NCI-H1436 (cell line): ENCODE measurements at places on chromosomes 7 and 10.

DNA sequence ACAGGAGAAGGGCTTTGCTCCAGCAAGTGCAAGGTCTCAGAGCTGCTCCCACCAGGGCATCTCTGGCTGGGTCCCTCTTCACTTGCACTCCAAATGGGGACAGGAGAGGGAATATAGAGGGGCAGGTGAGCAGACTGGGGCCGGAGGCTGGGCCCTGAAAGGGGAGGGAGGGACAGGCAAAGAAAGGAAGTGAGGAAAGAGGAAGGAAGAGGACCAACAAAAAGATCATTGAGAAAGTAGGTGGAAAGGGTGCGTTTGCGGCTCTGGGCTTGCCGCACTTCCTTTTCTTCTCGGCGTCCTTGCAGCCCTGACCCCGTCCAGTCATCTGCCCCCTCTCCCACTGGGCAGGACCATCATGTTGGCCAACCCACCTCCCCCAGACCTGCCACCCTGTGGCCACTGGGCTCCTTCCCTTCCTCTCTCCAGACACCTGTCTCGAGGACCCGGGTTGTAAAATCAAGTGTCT lies 14.0 kb downstream of the ITPRIP start:
- no peak for DNase-seq

DNA sequence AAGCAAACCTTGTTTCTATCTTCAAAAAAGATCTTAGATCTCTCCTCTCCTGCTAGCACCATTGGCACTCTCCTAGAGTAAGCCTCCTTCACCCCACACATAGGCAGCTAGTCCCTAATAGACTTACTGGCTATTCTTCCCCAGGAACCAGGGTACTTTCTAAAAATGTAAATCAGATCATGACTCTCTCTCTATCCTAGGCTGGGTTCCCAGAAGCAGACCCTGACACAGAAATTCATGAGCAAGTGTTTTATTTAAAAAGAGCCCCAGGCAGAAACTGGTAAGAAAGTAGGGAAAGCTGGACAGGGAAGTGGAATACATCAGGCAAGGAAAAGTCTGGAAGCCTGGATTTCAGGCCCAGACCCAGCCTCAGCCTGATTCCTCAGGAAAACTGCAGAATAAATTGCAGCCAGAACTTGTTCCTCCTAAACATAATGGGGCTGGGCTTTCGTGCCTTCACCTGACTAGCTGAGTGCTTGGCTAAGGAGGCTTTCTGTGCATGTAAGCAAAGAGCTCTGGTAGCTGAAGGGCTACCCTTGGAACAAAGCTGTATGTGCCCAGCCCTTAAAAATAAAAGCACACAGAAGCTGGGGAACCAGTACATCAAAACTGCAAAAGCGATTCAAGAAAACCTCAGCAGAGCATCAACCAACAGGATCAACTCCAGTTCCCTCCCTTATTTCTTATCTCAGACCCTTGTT lies 18.8 kb upstream of the SORBS1 start:
- no peak for DNase-seq

DNA sequence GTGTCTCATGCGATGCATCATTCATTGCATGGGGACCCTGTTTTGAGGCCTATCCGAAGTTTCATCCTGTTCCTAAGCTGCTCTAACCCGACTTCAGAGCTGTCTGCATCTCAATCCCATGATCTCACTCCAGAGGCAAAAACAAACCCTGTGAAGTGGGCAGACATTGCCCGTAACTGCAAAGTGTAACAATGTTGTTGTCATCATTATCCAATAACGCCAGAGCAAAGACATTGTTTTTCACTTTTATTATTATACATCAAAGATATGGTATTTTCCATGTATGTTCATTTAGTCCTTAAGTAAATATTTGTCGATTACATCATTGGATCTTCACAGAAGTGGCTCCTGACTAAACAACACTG lies 246.7 kb downstream of the KLF6 start:
- DNase-seq, result no peak

DNA sequence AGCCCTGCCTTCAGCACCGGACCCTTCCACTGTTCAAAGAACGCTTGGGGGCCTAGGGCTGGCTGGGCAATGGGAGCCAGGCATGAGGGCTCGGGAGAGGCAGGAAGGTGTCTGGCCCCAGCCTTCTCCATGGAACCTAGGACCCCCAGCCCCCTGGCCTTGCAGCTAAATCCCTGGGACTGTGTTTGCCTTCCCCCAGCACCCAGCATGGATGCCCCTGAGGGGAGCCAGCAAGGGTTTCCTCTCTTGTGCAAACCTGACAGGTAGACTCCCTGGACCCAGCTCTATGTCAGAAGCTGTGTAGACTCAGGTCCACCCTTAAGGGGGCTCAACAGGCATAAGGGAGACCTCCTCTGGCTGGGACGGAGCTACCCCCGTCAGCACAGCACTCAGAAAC lies 288.0 kb downstream of the GRID1 start:
- DNase-seq, result no peak

- no peak for DNase-seq
These were observed 3.3 kb downstream of the CRYGN start for GRCh38 chr7:151436446-151437158.

DNA sequence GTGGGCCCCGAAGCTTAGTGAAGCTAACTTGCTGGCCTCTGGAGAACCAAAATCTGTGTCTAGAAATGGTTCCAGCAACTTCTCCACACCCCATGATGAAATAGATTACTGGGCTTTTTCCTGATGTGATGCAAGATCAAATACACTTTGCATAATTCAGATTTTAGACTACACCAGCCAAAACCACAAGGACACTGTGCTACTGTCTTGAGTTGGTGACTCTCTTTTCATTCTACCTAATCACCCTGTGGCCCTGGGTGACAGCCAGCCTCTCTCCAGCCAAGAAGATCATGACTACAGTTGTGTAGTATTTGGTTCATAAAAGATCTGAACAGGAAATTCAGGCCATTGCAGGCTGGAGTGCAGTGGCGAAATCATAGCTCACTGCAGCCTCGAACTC lies 22.2 kb downstream of the AZGP1 start:
- DNase-seq, result no peak

- no peak for DNase-seq
These were observed 242.7 kb downstream of the CDK14 start for GRCh38 chr7:90838799-90839198.

GRCh38 chr7:72751978-72752377 lies 76.0 kb downstream of the TYW1B start:
- DNase-seq, result no peak
